BJ (cell line): ENCODE measurements at places on chromosomes 7 and 10.

DNA sequence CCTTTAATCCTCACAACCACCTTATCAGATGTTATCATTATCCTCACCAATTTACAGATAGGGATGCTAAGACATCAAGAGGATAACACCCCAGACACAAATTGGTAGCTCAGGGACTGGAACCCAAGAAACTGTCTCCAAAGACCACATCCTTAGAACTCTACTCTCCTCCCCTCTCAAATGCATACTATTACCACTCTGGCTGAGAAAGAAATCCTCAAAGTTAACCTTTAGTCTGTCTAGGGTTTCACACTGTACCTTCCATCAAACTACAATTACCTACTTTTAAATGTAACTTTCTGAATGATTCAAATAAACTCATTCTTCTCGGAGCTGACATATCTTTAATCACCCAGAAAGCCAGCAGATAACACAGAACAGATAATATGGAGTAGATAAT lies 6.6 kb downstream of the EZH2 start:
- DNase-seq = no peak

DNA sequence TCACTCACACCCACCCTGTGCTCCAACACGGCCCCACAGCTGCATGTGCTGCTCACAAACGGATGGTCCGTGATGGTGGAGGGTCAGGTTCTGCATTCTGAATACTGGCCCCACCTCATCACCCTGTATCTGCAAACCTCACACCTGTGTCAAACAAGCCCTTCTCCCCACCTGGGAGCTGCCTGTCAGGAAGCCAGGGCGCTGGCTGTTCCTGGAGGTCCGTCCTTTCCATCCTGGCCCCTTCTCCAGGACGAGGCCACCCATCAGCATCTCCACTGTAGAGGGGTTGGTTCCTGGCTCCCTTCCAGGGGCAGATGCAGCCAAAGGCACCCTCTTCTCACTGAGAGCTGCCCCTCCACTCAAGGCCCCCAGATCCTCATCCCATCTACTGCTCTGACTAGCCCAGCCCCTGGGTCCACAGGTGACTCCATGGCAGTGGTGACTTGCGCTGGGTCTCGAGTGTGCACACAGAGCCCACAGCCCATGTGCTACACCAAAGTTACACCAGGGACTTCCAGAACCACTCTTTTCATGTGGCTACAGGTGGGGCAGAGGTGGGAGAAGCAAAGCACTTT lies 229.4 kb downstream of the TNS3 start:
- DNase-seq = no peak

DNA sequence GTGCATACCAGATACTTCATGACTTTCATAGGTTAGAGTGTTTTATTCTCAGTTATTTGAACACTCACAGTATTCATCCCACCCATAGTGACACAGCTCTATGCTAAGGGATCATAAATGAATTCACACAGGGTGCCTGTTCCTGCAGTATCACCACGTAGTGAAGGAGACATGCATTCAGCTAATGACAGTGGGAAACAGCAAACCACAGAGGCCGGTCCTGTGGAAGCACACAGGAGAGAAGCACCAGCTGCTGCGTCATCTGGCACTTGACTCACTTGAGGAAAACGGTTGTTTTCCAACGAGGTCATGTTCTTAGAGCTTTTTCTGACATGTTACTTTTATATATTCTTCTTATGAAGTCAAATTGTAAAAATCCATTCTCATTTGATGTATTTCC lies 73.0 kb downstream of the UBE3C start:
- no peak for DNase-seq

GRCh38 chr10:124641282-124642087 lies 102.7 kb downstream of the FAM53B start:
- DNase-seq = no peak

DNA sequence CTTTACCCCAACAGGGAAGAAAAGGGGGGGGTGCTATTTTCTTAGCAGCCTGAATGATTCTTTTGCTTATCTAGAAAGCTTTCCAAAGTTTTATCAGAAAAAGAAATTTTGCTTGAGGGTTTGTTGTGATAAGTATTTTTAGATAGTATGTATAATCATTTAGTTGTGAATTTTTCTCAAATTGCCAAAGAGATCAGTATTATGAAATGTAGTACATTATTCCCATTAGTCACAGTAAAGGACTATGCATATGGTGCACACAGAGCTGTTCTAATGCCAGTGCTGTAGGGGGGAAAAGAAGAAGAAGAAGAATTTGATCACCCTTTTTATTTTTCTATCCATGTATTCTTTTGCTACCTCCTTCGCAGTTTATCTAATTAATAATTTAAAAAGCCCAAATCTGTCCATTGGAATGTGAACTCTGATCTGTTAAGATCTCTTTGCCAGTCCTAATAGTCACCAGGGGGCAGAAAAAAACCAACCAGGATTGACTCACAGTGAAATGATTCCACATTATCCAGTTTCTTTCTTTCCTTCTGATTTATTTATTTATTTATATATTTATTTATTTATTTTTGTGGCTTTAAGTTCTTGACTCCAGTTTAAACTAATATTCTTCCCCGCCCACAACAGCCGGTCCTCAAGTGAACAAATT lies 4.7 kb downstream of the RBM20 start:
- no peak for DNase-seq

DNA sequence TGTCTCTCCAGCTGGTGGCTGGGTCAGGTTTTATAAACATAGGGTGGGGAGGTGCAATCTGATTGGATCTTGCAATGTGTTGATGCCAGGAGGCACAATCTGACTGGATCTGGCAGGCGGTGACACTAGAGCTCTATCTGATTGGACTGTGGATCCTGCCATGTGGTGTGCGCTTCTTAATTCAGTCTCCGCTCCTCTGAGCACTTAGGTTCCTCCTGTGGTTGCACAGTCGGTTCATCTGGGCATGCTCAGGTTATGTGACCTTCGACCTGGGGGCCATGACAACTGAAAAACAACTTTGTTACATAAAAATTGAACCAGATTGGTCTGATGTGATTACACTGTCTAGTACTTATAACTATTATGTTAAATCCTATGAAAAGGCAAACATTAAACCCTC lies 127.1 kb upstream of the SVIL start:
- DNase-seq = no peak

DNA sequence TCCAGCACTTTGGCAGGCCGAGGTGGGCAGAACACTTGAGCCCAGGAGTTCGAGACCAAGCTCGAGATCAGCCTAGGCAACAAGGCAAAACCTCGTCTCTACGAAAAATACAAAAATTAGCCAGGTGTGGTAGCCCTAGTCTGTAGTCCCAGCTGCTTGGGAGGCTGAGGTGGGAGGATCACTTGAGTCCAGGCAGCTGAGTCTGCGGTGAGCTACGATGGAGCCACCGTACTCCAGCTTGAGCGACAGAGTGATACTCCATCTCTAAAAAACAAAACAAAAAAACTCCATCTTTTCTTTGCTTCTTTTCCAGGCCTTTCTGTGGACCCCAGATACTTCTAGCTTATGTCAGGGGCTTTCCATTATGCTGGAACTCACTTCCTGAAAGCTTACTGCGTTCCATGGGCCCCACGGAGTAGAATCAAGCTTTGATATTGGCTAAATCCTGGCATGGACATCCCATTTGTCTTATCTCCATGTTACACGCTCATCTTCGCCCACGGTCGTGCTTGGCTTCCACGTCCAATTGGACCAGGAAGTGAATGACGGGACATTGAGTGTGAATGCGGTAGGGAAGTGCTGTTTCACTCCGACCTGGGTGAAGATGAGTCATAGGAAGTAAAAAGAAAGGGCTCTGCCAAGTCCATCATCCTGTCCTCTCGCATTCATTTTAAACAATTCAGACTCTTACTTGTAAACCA lies 45.7 kb downstream of the FAM171A1 start:
- DNase-seq = no peak

GRCh38 chr7:112143582-112143981 lies 62.6 kb downstream of the DOCK4 start:
- DNase-seq = no peak

GRCh38 chr7:107103369-107103768 lies 58.9 kb downstream of the PRKAR2B start:
- no peak for DNase-seq

GRCh38 chr10:76244061-76244686 lies 812.8 kb downstream of the LRMDA start:
- DNase-seq = no peak

- no peak for DNase-seq
Measured at GRCh38 chr10:103123282-103124024, 69.6 kb downstream of the NT5C2 start.

DNA sequence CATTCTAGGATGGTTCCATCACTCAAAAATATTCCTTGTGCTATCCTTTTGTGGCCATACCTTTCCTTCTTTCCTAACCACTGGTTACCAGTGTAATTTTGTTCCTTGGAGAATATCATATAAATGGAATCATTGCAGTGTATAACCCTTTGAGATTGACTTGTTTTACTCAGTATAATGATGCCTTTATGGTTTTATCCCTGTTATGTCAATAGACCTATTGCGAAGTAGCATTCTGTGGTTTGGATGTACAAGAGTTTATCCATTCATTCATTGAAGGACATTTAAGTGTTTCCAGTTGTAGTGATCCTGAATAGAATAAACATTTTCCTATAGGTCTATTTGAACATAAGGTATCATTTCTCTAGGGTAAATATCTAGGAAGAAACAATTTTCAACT lies 54.2 kb downstream of the RBM33 start:
- DNase-seq = no peak

GRCh38 chr7:31995134-31995533 lies 75.1 kb downstream of the PDE1C start:
- no peak for DNase-seq

- no peak for DNase-seq
Measured at GRCh38 chr7:55273186-55273980, 91.8 kb upstream of the LANCL2 start.

DNA sequence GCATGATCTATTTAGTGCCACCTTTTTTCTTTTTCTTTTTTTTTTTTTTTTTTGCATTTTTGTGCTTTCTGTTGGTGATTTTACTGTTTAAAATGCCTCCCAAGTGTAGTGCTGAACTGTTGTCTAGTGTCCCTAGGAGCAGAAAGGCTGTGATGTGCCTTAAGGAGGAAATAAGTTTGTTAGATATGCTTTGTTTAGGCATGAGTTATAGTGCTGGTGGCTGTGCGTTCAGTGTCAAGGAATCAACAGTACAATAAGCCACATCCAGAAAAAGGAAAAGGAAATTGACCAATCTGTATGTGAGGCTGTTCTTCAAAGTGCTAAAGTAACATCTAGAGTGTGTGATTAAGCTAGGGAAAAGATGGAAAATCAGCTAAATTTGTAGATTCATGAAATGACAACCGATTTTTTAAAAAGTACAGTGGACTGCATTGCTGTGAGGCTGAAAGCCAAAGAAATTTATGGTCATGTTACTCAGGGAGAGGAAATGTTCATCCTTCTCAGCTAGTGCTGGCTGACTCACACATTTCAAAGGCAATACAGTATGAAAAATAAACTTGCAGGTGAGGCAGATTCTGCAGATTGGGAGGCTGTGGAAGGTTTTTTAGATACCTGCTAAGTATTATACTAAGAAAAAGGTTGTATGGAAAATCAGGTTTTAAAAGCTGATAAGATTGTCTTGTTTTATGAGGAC lies 122.7 kb upstream of the ADCY1 start:
- no peak for DNase-seq

GRCh38 chr7:103811997-103812396 lies 177.5 kb downstream of the RELN start:
- DNase-seq = no peak

DNA sequence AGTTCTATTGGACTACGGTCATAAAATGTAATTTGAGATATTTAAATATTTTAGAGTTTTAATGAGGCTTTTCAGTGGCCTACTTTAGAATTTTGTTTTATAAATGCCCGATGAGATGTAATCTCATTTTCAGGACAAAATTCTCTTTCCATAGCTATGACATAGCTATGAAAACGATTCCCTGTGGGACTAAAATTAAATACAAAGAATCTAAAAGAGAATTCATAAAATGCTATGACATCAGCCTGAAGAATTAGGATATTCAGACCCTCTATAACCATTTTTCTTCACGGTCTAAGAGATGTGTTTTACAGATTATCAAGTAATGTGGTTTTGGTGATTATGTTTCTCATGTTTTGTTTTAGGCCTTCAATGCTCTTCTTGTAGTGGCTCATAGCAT lies 48.2 kb upstream of the ODAD2 start:
- DNase-seq = peak; percentile 70

- no peak for DNase-seq
Measured at GRCh38 chr10:80464557-80465450, 10.7 kb downstream of the TSPAN14 start.

- no peak for DNase-seq
Measured at GRCh38 chr10:108615576-108616320, 1307.6 kb downstream of the XPNPEP1 start.

DNA sequence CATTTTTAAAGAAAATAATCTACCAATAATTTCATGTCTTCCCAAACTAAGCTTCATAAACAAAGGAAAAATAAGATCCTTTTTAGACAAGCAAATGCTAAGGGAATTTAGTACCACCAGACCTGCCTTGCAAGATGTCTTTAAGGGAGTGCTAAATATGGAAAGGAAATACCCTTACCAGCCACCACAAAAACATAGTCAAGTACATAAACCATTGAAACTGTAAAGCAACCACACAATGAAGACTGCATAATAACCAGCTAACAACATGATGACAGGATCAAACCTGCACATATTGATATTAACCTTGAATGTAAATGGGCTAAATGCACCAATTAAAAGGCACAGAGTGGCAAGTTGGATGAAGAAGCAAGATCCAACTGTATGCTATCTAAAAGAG lies 586.5 kb upstream of the NRG3 start:
- DNase-seq = no peak

DNA sequence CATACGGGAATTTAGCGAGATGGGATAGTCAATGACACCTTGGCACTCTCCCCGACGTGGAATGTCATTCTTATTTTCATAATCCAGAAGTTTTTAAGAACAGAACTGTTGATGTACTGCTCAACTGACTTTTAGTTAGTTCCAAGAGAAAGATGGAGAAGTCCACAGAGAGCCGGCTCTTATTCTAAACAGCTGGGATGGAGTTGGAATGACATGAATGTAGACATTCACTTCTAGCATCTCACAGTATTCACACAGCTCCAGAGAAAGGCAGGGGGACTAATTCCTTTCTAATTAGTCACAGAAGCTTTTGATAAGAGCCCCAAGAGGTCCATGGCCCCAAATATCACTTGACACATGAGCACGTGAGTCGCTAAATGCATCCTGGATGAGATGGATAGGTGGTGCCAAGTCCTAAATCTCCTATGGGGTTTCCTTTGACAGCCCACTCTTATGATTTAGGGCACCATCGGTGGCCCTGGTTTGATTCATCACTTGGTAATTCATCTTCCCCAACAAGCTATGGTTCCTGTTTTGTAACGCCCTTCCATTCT lies 420.3 kb upstream of the AUTS2 start:
- no peak for DNase-seq
